ENCODE measurements at places on chromosomes 16 and 17.

DNA sequence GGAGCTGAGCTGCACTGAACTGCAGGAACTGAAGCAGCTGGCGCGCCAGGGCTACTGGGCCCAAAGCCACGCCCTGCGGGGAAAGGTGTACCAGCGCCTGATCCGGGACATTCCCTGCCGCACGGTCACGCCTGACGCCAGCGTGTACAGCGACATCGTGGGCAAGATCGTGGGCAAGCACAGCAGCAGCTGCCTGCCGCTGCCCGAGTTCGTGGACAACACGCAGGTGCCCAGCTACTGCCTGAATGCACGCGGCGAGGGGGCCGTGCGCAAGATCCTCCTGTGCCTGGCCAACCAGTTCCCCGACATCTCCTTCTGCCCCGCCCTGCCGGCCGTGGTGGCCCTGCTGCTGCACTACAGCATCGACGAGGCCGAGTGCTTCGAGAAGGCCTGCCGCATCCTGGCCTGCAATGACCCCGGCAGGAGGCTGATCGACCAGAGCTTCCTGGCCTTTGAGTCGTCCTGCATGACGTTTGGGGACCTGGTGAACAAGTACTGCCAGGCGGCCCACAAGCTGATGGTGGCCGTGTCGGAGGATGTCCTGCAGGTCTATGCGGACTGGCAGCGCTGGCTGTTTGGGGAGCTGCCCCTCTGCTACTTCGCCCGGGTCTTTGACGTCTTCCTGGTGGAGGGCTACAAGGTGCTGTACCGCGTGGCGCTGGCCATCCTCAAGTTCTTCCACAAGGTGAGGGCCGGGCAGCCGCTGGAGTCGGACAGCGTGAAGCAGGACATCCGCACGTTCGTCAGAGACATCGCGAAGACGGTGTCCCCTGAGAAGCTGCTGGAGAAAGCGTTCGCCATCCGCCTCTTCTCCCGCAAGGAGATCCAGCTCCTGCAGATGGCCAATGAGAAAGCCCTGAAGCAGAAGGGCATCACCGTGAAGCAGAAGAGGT lies 17.3 kb upstream of the ATP6V0C start:
- DNase-seq: no peak

GRCh38 chr16:30349675-30350074 lies 5.4 kb downstream of the CD2BP2 start:
- no peak for DNase-seq

DNA sequence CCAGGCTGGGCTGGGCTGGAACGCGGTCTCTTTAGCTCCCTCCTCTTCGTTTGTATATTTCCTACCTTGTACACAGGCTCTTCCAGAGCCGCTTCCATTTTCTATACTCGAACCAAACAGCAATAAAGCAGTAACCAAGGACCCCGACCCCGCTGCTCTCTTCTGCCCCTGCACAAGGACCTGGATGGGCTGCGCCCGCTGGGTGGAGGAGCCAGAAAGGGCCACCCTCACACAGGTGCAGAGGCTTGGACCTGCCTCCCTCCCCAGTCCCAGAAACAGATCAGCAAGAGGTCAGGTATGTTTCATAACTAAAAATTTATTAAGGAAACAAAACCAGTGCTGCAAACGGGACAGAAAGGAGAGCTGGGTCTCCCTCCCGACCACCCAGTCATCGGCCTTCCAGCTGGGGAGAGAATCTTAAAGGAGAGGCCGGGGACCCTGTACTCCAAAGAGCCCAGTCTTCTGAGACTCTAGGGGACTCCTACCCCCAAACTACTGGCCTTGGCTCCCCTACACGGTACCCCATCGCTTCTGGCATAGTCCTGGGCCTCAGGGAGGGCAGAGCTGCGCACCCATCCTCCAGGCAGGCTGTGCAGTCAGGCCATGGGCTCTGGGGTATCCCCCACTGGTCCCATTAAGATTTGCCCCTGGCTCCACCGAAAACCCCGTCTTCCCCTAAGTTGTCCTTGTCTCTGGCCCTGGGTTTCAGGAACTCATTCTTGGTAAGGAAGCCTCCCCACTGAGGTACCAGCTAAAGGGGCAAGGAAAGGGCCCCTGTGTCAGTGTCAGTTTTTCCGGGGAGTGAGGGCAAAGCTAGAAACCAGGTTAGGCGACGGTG lies 4.9 kb downstream of the HIC1 start:
- DNase-seq: no peak

DNA sequence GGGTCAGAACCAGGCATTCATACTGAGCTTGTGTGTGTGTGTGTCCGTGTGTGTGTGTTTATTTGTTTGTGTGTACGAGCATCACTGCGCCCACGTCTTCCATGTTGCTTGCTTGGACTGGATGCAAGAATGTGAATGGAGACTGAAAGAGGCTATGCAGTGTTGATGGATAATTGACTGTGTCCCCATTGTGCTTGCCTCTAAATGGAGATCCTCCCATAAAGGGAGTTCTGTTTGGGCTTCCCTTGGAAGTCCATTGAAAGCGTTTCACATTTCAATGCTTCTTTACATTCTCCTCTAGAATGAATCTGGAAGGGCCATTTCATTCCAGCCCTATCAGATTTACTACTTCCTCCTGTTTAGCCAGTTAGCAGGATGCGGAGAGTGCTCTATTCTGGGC lies 124.0 kb downstream of the GP2 start:
- DNase-seq: no peak

DNA sequence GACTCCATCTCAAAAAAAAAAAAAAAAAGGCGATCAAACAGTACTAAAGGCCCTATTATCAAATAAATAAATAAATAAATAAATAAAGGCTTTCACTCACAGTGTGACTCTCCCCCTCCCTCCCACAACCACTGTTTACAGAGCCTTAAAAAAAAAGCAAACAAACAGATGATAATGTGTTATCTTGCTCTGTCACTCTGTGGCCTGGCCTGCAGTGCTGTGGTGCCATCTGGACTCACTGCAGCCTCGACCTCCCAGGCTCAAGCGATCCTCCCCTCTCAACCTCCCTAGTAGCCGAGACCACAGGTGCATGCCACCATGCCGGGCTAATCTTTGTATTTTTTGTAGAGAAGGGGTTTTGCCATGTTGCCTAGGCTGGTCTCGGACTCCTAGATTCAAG lies 8.1 kb upstream of the NAGLU start:
- no peak for DNase-seq

DNA sequence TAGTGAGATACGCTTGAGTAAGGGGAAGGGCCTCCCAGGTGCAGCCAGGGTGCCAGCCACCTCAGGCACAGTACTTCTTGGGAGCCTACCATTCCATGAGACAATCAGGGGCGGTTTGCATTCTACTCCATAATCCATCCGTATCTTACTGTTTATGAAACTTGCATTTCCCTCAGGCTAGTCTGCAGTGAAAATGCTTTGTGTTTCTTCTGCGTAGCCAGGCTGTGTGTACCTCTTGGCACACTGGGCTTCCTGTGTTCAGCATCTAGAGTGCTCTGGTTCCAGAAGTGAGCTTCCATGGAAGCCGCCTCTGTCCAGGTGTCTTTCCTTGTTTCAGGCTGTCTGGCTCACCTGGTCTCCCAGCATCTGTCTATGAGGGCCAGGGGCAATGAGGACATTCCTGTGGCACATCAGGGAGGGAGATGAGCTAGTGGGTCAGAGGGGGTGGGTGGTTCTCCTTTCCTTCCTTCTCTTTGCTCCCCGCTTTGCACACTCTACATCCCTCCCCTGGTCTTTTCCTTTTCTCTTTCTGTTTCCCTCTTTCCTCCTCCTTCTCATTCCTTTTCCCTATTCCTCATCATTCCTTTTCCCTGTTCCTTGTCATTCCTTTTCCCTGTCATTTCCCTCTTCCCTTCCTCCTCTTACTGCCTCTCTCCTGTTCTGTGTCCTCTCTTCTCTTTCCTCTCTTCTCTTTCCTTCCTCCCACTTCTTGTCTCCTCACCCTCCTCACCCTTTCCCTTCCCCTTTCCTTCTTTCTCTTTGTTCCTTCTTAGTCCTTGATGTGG lies 386.5 kb downstream of the CPPED1 start:
- no peak for DNase-seq

DNA sequence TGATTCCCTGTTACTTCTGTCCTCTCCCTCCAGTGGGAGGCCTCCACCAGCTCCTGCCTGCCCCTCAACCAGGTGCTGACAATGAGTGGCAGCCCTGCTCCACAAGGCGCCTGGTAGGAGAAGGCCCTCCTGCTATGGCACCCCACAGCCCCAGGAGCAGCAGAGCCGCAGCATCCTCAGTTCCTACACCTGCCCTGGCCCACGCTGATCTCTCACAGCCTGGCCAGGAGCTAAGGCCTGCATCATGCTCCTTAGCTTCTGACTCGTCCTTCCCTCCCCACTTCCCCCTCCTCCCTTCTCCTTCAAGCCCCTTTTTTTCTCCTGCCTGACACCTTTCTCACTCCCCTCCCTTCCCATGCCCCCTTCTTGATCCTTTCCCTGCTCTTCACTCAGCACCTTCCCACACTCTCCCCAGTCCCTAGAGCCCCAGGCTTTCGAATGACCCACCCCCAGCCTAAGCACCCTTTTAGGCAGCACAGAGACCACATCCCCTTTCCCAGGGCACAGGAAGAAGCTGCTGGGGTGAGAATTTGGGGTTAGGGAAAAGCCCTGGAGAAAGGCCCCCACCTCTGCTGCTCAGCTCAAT lies 6.5 kb downstream of the PROCA1 start:
- no peak for DNase-seq

- DNase-seq: no peak
These were observed 462.6 kb upstream of the MAF start for GRCh38 chr16:80063031-80063712.

DNA sequence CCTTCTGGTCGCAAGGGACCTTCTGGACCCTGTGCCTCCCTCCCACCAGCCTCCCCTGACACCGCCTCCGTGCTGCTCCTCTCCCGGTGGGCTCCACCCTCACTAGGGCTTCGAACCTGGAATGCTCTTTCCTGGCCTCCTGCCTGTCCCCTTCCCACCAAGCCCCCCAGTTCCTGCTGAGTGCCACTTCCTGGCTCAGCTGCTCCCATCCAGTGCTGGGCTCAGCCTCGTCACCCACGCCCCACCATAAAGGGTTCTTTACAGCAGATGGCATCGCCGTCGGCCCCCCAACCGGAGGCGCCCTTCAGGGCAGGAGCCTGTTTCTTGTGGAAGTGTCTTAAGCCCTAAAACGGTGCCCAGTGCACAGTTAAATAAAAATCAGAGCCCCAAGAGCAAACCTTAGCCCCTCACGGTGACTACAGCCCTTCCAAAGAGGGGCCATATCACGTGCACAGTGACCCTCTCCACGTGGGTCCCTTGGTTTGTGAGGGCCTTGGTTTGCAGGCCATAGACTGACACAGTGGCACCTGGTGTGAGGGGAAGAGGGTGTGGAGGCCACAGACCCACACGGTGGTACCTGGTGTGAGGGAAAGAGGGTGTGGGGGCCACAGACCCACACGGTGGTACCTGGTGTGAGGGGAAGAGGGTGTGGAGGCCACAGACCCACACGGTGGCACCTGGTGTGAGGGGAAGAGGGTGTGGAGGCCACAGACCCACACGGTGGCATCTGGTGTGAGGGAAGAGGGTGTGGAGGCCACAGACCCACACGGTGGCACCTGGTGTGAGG lies 111.4 kb downstream of the METRNL start:
- DNase-seq: no peak

- no peak for DNase-seq
These were observed 43.9 kb downstream of the KLHDC4 start for GRCh38 chr16:87721622-87722585.

DNA sequence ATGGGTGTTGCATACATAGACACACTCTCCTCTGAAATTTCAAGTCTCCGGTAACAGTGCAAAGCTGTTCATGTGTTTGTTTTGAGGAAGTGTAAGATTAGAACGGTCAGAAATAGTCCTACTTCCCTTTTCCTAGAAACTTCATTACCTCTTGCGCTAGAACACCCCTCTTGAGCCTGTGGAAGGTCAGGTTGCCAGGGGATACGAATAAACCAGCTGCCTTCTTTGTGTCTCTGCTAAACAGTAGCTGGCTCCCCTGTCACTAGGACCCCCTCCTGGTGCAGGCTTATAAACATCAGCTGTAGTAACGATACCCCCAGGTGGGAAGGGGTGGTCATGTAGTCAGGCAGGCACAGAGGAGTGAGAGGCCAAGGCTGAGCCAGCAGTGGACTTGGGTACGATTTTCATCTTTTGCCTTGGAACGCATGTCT lies 113.4 kb upstream of the RCVRN start:
- peak; percentile 22 for DNase-seq

- DNase-seq: no peak
These were observed 17.0 kb downstream of the PALB2 start for GRCh38 chr16:23624092-23624491.

DNA sequence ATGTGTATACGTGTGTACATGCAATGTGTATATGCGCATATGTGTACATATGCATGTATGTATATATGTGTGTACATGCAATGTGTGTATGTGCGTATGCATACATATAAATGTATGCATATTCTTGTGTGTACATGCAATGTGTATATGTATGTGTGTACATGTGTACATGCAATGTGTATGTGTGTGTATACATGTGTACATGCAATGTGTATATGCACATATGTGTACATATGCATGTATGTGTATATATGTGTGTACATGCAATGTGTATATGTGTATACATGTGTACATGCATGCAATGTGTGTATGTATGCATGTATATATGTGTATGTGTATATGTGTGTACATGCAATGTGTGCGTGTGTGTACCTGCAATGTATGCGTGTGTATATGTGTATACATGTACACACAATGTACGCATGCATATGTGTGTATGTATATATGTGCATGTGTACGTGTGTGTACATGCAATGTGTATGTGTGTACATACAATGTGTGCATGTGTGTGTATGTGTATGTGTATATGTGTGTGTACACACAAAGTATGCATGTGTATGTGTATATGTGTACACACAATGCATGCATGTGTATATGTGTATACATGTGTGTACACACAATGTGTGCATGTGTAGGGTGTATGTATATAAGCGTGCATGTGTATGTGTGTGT lies 167.7 kb downstream of the SHISA9 start:
- DNase-seq: no peak

- DNase-seq: no peak
These were observed at the start of gene KRT31 for GRCh38 chr17:41396996-41397660. KRT31 (minus strand) TSS chr17:41397608; CDS start chr17:41397539, 69 bp downstream.

- no peak for DNase-seq
These were observed 11.1 kb upstream of the PIK3R5 start for GRCh38 chr17:8976638-8977037.

- DNase-seq: no peak
These were observed 1.7 kb downstream of the VTN start for GRCh38 chr17:28368306-28368831.
